ENCODE measurements at places on chromosomes 1 and 21.

DNA sequence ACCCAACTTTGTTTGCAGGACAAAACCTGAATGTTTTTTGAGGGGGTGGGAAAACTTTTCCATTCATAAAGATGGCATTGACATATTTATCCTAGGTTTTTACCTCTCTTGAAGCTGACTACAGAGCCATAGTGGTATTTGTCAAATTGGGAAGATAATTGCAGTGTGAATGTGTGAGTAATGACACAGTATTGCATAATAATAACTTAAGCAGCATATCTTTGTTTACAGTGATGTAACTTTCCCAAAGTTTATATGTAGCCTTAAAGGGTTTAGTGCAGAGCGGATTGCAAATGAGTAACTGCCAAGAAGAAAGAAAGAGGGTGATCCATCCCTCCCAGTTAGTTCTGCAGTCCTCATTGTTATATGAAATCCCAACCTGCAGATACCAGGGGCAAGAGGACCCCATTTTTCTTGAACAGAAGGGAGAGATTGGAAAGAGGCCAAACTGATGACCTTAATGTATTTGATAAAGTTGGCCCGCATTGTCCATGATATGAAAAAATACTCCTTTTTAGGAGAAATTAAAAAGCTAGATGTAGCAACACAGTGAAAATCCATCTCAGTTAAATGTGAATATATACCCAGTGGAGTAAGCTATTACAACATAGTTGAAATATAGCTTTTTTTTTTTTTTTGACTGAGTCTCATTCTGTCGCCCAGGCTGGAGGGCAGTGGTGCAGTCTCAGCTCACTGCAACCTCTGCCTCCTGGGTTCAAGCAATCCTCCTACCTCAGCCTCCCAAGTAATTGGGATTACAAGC lies 23.7 kb upstream of the NFIA start:
- no peak for DNase-seq

DNA sequence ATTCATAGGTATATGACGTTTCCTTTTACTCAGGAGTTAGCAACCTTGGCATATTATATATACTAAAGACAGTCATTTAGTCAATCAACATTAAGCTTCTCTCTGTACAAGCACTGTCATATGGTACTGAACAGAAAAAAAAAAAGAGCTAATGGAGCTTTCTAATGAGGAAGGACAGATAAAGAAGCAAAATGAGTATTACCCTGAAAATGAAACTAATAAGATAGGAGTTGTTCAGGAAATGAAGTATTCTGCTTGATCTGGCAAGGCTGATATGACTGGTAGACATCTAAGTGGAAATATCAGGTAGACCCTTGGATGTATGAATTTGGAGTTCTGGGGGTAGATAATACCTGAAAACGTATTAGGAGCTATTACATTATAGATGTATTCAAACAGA lies 4.3 kb upstream of the IKBKE start:
- DNase-seq, result no peak

DNA sequence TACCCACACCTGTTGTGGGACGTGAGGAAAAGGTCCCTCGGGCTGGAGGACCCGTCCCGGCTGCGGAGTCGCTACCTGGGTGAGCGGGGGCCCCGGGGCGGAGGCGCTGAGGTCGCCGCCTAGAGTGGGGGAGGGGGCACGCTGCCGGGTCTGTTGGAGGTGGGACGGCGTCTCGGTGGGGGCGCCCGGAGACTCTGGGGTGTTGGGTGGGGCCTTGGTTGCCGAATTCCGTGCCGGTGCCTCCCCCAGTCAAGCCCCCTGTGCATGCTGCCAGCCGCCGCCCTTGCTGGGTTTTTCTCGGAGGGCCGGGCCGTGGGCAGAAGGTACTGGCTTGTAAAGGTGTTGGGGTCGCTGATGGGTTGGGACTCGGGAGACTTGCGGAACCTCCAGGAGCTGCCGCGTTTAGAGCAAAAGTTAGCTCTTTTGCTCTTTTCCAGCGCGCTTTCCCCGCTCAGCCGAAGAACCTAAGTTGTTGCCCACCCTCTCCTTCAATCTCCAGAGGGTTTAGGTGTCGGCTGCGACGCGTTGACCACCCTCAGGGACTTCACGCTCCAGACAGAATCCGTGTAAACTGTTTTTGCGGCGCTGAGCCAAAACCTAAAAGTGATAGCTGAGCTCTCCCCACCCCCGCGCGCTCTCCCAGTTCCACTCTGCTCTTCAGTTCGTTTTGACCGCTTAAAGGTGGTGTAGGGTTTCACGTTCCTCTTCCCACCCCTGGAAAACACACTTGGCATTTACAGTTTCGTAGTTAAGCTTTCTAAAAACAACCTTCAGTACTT lies at the start of gene MPC2:
MPC2 (minus strand) TSS at position 143 of the 779 bp plus-strand sequence. CDS start 1,231 bp downstream, outside the sequence.
- DNase-seq, result peak; percentile 38

DNA sequence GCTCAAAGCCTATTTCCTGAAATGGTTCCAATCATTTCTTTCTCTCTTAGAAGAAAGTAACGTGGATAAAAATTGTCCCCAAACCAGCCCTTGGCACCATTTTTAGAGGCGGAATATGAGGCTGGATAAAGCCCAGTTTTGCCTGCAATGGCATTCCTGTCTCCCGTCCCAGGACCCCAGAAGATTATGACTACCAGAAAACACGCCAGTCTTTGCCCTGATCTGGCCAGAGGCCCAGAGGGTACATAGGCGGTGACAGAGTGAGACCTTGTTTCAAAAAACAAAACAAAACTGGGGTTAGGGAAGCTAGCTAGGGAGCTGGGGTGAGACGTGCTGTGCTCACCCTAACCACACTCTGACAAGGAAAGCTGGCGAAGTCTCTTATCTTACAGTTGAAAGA lies at the start of gene AADACL4:
AADACL4 (plus strand) TSS at position 301 of the 400 bp plus-strand sequence. CDS start 462 bp downstream, outside the sequence.
- DNase-seq, result no peak

GRCh38 chr21:27569091-27569490 lies 602.2 kb upstream of the ADAMTS5 start:
- no peak for DNase-seq

DNA sequence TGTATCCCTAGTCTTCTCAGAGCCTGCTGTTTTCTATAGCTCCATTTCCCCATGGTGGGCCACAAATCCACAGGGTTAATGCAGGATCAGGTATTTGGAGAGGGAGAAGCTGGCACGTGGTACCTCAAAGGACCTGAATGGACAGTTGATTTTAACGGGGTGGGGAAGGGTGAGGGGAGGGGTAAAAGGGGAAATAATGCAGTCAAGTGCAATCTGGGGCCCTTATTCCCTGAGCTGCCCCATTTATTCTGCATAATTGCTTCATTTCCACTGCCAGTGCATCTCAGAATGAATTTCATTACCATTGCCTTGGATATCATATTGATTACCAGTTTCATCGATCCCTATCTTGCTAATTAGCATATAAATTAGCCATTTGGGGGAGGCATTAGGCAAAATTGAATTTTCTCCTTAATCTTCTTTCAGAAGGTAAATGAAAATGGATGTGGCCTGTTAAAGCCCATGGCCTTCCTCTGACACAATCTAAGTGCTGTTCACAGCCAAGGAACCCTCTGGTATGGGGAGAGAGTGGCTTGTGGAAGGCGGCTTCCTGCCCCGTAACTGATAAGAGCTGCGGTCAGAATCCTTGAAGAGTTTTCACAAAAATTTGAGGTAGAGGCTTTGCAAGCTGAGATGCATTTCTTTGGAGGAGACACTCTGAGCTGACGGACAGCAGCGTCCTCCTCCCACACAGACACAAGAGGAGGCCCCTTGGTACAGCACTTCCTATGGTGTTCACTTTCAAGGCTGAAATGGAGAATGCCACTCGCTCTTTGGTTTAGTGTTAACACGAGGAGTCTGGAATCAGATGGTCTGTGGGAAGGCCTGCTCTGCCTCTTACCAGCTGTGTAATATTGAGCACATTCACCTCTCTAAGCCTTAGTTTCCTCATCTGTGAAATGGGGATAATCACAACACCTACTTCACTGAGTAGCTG lies 34.4 kb downstream of the PHC2 start:
- DNase-seq, result no peak

- DNase-seq, result no peak
These were observed 80.3 kb downstream of the RGL1 start for GRCh38 chr1:183885142-183885735.

DNA sequence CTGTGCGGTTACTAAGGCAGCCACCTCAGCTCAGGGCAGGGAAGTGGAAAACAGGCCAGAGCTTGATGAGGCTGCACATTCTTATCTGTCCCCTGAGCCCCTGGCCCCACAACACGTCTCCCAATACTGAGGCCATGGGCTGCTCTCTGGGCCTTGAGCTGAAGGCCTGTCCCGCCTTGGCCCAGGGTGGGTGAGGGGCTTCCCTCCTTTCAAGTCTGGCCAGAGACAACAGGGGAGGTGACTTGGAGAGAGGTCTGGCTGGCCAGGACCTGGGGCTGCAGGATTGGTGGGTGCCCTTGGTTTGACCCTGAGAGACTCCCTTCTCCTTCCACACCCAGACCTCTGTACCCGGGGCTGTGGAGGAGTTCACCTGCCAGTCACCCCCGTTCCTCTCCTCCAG lies 563.8 kb downstream of the PTPRU start:
- DNase-seq, result no peak

DNA sequence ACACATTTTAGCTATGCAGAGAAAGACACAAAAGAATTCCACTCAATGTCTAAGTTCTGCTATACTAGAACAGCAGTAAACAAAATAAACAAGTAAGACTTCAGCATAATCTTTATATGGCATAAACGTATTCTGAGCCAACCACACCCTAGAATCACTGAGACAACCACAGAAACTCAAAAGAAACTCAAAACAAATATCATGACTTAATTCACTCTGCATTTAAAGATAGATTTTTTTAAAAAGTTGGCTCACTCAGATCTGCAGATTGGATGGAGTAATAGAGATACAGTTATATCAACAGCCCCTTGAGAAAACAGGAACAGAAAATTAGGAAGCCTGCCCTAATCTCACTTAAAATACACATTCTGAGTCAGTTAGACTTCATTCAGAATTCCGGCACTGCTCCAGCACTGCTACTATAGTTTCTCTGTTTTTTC lies 95.0 kb downstream of the COL24A1 start:
- no peak for DNase-seq

DNA sequence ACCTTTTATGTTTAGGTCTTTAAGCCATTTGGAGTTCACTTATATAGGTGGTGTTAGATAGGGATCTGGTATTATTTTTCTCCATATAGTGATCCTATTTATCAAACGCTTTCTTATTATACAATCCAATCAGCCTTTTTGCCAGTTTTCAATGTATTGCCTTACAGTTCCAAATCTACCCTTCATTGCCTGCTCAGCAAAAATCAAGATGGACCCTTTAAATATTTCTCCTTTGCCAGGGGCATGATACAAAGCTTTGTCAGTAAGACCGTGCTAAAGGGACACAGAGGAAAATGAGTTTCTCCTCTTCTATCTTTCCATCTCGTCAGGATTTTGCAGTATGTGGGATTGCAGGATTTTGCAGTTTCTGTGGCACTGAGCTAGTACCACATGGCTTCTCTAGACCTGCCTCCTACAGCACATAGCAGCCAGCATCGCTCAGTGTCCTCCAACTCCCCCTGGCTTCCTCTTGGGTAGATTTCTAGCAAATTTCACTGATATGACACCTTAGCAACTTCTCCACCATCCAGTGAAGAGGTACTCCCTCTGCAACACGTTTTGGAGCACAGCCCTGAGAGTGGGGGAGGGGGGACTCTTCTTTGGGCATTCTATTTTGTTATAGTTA lies 22.5 kb upstream of the CAP1 start:
- no peak for DNase-seq

GRCh38 chr1:216820345-216820744 lies 97.1 kb upstream of the ESRRG start:
- no peak for DNase-seq

- DNase-seq, result no peak
These were observed 47.7 kb downstream of the ZNF644 start for GRCh38 chr1:90973897-90974798.

GRCh38 chr1:181317261-181317930 lies 165.9 kb upstream of the CACNA1E start:
- DNase-seq, result no peak

GRCh38 chr1:93531193-93531592 lies 83.3 kb downstream of the FNBP1L start:
- DNase-seq, result no peak

GRCh38 chr1:2932671-2933350 lies 88.5 kb upstream of the ACTRT2 start:
- no peak for DNase-seq

DNA sequence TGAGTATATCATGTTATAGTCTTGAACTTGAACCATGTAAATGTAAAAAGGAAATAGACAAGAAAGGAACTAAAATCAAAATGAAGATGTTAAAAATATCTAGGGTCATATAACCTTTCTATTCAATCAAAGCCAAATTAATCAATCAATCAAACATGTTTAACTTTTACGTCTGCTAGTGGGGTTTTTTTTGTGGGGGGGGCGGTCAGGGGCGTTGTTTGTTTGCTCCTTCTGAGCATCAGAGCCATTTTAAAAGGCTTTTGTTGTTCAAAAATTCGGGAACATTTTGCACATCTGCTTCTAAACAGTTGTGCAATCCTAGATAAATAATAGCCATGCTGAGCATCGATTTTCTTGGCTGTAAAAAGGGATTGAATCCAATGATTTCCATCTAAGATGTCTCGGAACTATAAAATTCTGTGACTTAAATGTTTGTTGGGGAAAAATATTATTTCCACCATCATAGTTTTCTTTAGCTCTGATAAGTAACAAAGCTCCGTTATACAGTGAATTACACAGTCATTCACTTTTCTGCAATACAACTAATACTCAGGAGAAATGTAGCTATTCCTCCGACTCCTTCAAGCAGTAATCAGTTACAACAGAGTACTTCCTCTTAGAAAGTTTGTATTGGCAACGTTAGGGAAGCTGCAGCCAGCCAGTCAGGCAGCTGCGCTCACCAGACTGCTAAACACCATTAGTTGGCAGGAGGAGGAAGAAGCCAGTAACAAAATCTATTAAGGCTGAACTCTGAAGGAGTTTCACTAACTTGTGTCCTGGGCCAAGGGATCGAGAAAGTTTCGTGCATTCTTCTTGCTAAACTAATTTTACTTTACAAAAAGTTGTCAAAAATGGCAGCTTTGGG lies 2.2 kb downstream of the SPATA6 start:
- no peak for DNase-seq

- DNase-seq, result no peak
These were observed 175.3 kb downstream of the APP start for GRCh38 chr21:25995278-25995677.

DNA sequence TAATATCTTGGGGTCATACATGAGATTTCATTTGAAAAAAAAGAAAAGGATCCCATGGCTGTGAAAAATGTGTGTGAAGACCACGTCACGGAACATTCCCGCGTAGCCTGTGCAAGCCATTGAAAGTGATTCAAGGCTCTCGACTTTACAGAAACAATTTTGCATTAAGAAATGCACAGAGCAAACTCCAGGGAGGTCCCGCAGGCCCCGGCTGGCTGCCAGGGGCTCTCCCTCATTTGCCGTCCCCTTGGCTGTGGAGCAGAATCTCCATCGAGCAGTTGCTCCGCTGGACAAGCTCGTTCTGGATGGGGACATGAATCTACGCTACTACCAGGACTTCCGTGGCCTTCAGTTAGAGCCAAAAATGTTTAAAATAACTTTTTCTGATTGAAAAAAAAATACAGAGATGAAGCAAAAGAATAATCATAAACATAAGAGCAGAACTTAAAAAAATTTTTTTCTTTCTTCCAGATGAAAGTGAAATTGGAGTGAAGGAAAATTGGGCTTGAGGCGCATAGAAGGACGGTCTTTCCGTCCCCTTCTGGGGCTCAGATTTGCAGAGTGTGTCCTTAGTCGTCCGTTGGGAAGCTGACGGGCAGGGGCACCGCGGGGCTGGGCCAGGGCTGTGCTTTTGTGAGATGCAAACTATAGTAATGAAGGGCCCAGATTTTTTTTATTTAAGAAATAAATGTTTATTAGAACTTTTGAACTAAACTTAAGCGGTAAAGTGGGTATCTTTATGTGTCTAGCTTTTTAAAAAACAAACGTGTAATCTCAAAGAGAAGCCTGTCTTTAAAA lies 68.1 kb upstream of the ARHGEF16 start:
- DNase-seq, result no peak

- no peak for DNase-seq
These were observed 18.6 kb downstream of the FAM151A start for GRCh38 chr1:54604572-54605370.

Data from immature natural killer cell (primary cell).